GM04504 (cell line): ENCODE measurements at places on chromosomes 7 and 10.

- DNase-seq = no peak
These were observed 17.9 kb upstream of the ASZ1 start for GRCh38 chr7:117445206-117445605.

DNA sequence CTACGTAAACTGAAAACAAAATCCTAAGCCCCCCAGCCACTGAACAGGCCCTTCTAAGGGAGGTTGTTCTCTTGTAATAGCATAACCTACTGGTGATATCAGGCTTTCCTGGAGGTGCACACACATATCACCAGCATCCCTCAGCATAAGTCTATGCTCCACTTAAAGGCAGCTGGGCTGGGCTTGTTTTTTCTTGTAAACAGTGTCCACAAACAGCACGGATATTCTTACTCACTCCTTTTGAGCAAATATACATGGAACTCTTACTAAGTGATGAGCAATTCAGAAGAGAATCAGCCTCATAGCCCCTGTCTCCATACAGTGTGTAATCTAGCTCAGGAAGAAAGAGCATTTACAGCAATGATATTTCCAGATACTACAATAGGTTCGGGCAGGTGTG, 2.4 kb downstream of the LRIT1 start:
- no peak for DNase-seq

DNA sequence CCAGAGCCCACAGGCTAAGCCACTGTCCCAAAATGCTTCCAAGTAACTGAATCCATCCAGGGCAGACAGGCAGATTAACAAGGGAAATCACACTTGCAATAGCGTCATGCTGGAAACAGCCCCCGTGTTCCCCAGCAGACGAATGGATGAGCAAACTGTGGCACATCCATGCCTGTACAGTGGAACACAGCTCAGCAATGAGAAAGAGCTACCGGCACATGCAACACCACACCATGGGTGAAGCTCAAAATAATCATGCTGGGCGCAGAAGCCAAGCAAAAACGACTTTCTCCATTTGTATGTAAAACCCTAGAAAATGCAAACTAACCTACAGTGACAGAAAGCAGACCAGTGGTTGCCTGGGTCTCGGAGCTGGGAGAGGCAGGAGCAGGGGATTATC, 153.1 kb downstream of the SLIT1 start:
- no peak for DNase-seq

- no peak for DNase-seq
These were observed 60.2 kb downstream of the MKI67 start for GRCh38 chr10:128065881-128066534.

GRCh38 chr7:81186691-81187090, 267.8 kb upstream of the SEMA3C start:
- no peak for DNase-seq

DNA sequence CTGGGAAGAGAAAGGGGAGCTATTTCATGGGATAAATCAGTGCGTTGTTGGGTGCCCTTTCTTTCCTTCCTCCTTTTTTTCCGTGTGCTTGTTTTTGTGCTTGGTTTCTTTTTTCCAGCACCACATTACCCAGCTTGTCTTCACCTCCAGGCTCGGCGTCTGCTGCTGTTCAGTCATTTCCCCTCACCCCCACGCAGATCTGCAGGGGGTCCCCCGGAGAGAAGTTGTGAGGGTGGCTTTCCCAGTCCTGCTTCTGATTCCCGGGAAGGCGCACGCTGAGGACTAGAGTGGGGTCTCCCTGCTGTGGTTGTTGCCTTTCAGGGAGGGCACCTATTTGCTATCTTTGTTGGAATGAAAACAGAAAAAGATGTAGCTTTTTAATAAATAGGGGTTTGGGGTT, 1.6 kb downstream of the CAMK1D start:
- no peak for DNase-seq

DNA sequence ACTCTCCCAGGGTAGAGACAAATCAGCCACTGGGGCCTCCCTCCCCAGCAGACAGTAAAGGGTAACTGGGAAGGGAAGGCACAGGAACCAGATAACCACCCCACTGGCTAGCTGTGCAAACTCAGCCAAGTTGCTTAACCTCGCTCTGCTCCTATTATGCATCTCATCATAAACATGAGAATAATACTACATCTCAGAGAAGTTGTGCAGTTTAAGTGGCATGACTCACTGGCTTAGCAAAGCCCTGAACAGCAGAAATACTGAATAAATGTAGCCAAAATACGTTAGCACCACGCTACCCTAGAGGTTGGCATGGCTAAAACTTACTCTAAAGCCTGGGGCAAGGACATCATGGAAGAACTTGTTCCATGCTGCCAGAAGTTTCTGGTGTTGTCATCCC, 128.1 kb upstream of the ANK3 start:
- no peak for DNase-seq

DNA sequence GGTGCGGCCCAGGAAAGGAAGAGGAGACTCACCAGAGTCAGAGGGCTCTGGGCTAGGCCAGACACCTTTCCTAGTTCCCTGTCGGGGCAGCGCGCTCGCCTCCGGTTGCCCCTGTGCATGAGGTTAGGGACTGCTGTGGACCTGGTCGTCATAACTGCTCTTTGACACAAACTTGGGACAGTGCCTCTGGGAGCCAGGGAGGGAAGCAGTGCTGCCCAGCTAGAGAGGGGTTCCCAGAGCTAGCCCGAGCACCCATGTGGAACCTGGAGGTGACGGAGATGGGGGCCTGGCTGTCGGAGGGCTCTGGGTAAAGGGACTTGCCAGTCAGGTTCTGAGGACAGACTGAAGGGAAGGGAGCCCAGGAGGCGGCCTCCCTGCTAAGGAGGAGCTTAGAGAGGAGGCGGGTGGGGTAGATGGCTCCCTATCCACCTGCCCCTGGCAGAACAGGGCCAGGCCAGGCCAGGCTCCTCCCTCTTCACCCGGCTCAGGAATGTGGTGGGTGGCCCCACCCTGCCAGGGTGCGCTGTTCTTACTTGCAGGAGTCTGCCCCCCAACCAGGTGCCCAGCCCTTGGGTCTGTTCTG, 29.7 kb downstream of the AGAP3 start:
- DNase-seq = no peak

DNA sequence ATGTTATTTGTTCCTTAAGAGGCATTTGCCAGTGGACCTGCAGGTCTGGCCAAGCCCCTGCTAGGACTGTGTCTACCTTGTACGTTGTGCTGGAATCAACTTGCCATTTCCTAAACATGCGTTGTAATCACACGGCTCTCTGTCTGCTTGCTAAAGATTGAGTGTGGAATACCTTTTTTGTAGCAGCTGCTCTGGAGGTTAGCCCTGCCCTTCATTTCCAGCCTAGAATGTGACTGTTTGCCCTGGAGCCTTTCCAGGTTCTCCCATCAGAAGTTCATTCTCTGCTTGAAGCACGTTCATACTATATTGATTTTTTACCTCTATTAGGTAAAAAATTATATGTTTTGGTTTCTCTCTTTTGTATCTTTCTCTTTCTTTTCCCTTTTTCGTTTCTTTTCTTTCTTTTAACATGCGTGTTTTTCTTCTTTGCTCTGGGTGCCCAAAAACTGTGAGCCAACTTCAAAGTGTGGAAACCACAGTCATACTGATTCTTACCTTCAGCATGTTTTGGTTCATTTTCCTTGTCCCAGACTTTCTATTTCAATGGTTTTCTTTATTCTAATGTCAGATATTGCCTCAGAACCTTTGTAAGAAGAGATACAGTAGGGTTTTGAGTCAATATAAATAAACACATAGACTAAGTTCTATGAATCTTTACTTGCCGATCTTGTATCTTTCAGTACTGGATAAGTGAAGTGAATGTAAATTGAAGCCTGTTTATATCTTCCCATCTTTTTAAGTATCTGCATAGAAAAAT, 111.9 kb upstream of the RPA3 start:
- no peak for DNase-seq

DNA sequence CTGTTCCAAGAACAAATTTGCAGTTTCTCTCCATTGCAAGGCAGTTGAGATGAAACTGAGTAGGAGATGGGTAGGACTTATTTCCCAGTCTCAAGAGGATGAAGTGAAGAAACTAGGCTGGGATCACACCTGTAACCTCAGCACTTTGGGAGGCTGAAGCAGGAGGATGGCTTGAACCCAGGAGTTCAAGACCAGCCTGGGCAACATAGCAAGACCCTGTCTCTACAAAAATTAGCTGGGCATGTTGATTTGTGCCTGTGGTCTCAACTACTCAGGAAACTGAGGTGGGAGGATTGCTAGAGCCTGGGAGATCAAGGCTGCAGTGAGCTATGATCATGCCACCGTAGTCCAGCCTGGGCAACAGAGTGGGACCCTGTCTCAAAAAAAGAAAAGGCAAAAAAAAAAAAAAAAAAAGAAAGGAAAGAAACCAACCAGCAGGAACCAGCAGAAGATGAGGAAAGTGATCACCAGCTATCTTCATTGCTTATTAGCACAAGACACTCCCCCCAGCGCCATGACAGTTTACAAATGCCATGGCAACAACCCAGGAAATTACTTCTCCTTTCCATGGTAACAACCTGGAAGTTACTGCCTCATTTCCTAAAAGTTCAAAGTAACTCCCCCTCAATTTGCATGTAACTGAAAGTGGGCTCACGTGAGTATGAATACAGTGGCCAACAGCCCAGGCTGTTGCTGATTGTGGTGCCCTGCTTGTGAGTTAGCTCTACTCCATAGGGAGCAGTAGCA, 18.3 kb upstream of the ST8SIA6 start:
- no peak for DNase-seq

DNA sequence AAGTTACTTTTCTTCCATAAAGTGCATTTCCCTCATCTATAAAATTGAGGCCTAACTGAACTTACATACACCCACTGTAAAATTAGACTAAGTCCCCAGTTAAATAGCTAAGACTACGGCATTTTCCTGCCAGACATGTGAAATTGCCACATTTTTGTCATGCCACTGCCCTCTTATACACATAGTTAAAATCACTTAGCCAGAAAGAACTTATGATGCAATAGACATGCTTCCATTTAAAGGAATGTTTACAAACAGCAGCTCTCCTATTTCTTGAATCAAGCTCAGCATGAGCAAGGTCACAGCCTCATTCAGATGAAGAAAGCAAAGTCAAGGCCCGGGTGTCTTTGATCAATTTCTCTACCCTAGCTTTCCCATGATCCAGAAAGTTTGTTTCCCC, 175.7 kb downstream of the LRRN3 start:
- DNase-seq = peak; percentile 38

DNA sequence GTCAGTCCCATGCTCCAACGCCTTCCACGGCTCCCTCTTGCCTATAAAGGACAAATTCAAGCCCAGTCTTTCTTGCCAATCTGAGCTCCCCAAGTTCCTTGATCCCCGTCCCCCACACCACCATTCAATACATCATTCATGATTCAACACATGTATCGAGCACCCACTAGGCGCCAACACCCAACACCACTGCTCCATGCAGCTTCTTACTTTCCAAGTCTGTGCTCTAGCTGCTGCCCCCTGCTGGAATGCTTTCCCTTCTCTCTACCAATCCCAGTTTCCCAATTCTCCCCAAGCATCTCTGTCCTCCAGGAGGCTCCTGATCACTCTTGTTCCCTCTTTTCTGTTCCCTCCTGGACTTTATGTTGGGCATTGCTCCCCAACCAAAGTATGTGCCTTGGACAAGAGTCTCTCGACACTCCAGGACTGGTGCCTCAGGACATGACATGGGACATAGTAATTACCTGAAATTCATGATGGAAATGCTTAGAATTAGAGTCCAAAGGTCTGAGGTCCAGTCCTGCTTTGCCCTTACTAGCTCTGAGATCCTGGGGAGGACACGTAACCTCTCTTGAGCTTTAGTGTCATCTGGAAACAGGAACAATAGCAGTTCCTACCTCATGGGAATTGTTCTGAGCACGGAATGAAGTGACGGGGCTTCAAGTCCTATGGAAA, 172.7 kb downstream of the NEURL1 start:
- DNase-seq = no peak

DNA sequence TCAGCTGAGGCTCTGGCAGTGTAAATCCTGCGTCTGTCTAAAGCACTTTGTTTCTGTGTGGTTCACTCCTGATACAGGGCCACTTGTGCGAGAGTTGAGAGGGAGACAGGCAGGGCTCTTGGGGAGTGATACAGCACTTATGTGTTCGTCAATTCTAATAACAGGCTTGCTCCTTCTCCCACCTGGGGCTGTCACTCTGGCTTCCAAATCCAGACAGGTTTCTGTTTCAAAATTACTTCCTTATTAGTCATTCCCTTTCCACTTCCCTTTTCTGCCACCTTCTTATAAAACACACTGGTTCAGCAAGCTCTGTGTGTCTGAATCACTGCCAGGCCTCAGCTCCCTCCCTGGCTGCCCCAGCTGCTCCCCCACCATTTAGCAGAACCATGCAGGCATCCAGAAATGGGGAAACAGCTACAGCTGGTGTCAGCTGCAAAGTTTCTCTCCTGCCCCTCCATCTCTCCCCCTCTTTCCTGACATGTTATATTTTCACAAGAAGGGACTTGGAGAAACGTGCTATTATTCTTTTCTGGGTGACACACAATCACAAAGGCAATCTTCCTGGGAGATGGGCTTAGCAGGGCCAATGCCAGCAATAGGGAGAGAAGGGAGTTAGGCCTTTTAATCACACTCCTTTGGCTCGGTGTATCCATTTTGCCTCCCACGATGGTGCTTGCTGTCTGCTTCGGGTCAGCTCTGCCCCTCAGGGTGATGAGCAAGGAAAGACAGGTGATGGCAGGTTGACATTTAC, 58.4 kb upstream of the ZNRF2 start:
- DNase-seq = no peak
